ENCODE measurements at places on chromosomes 6 and 20.

DNA sequence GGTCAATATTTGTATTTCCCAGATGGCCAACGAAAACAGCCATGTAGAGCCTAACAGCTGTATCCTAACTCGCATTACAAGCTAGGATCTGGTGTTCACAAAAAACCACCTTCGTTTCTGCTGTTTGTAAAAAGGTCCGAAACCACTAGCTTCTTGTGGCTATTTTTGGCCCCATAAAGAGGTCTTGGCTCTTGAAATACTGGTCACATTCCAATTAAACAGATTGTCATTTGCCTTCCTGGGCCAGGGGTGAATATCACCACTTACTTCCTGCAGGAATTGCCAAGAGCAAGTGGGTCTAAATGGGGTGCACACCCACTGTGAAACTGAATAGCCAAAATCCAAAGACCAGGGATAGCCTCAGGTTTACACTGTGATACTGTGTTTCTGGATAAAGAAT, 48.2 kb downstream of the TSHZ2 start:
- H3K36me3 ChIP-seq = no peaks in the 10 kb centered on the region
- H3K27ac ChIP-seq = no peak overlapping the region
- H3K4me3 ChIP-seq = no peak overlapping the region
- no peaks in the 10 kb centered on the region for H3K4me1 ChIP-seq
- H3K27me3 ChIP-seq = no peaks in the 10 kb centered on the region

DNA sequence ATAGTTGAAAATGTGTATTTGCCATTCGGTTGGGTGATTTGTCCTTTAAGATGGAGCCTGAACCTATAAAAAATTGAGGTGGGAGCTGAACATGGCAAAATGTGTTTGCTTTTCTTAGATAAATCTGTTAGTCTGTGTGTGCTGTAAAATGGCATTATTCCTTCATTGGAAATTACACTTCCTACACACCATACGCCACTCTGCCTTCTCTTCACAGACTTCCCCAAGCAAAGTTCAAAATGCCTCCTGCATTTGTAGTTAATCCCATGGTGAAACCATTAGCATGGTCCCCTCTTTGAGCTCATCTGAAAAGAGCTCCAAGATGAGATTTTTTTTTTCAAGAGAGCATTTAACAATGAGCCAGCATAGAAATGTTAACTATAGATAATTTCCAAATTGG, 567 bp downstream of the ADTRP start:
- peak overlapping the region; percentile 64 for H3K27ac ChIP-seq
- no peak for DNase-seq
- no peaks in the 10 kb centered on the region for H3K27me3 ChIP-seq

DNA sequence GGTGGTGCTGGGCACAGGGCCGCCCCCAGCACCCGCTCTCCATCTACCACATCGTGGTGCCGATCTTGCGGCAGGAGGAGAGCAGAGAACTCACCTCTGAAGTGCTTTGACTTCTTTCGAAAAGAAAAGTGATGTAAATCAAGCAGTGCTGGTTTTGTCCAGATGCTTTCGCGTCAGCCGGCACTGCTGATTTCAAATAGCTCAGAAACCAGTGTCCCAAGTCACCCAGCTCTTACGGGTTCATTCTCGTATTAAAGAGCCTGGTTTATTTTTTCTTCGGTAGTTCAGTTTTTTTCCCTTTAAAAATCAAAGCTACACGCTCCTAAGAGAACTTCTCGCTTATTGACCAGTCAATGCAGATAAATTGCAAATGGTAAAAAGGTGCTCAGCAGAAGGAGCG, 32.1 kb downstream of the MYT1 start:
- H3K27ac ChIP-seq = no peak overlapping the region
- no peaks in the 10 kb centered on the region for H3K36me3 ChIP-seq
- H3K27me3 ChIP-seq = peaks cover 7% of the 10 kb centered on the region
- no peak overlapping the region for H3K4me3 ChIP-seq

DNA sequence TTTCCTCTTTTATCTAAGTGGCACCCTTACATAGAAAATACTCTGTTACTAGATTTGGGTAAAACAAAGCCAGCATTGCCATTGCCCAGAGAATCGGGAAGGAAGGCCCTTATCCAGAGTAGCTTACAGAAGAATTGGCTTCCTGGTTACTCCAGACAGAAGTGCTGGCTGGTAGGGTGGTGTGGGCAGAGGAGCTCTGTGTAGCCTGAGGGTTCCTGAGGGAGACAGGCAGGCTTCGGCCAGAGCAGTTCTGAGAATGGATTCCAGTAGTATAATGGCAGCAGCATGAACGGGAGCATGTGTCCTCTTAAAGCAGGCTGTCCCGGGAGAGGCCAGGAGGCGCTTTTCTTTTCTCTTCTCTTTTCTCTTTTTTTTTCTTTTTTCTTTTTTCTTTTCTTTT, 11.9 kb downstream of the CUL9 start:
- H3K27ac ChIP-seq = no peak overlapping the region
- no peak overlapping the region for H3K4me3 ChIP-seq
- H3K27me3 ChIP-seq = no peaks in the 10 kb centered on the region
- peaks cover 4% of the 10 kb centered on the region for H3K4me1 ChIP-seq
- peaks cover 22% of the 10 kb centered on the region for H3K36me3 ChIP-seq

GRCh38 chr6:139882234-139882633, 507.8 kb upstream of the CITED2 start:
- no peaks in the 10 kb centered on the region for H3K36me3 ChIP-seq
- no peak for DNase-seq
- no peaks in the 10 kb centered on the region for H3K4me1 ChIP-seq
- no peaks in the 10 kb centered on the region for H3K27me3 ChIP-seq
- no peak overlapping the region for H3K27ac ChIP-seq

DNA sequence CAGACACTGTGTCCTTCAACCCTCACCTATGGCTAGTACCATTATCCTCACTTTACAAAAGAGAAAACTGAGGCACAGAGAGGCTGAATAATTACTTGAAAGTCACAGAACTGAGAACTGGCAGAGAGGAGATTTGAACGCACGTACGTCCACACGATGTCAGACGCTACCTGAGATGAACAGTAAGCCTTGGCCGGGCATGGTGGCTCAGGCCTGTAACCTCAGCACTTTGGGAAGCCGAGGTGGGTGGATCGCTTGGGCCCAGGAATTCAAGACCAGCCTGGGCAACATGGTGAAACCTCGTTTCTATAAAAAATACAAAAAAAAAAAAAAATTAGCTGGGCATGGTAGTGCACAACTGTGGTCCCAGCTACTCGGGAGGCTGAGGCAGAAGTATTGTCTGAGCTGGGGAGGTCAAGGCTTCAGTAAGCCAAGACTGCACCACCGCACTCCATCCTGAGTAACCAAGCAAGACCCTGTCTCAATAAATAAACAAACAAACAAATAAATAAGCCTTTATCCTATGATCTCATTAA, 20.5 kb downstream of the GMDS start:
- H3K36me3 ChIP-seq = no peaks in the 10 kb centered on the region
- no peaks in the 10 kb centered on the region for H3K27me3 ChIP-seq
- DNase-seq = no peak
- no peak overlapping the region for H3K4me3 ChIP-seq
- H3K27ac ChIP-seq = no peak overlapping the region

- no peak overlapping the region for H3K27ac ChIP-seq
- no peaks in the 10 kb centered on the region for H3K27me3 ChIP-seq
- no peak for DNase-seq
- no peaks in the 10 kb centered on the region for H3K4me1 ChIP-seq
- H3K36me3 ChIP-seq = no peaks in the 10 kb centered on the region
These were observed 18.7 kb downstream of the CCDC170 start for GRCh38 chr6:151512481-151512880.

DNA sequence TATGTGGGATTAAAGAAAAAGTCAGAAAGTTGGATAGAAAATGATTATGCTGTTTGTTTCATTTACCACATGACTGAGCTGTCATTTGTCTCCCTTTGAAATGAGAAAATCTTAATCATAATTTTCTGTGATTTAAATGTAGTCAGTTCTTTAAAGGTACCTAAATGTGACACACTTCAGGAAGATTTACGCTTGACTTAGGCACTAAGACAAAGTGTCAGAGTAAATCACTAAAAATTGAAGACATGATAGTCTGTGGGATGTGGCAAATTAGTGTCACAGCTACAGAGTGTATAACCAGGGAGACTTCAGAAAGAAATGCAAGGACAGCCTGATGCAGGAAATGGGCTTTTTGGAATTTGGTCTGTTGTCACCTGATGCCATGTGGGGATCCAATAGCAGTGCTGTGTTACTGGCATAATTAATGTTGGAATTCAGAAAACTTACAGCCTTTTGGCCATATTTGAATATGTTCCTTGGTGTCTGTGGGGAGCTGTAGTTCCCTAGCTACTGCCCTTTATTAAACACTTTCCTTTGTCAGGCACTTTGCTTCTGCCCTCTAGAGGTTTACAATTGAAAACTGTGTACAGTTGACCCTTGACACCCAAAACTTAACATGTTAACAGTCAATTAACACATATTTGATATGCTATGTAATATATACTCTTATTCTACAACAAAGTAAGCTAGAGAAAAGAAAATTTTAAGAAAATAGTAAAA, 493.8 kb downstream of the UTRN start:
- DNase-seq = no peak
- H3K4me1 ChIP-seq = no peaks in the 10 kb centered on the region
- H3K27me3 ChIP-seq = no peaks in the 10 kb centered on the region

DNA sequence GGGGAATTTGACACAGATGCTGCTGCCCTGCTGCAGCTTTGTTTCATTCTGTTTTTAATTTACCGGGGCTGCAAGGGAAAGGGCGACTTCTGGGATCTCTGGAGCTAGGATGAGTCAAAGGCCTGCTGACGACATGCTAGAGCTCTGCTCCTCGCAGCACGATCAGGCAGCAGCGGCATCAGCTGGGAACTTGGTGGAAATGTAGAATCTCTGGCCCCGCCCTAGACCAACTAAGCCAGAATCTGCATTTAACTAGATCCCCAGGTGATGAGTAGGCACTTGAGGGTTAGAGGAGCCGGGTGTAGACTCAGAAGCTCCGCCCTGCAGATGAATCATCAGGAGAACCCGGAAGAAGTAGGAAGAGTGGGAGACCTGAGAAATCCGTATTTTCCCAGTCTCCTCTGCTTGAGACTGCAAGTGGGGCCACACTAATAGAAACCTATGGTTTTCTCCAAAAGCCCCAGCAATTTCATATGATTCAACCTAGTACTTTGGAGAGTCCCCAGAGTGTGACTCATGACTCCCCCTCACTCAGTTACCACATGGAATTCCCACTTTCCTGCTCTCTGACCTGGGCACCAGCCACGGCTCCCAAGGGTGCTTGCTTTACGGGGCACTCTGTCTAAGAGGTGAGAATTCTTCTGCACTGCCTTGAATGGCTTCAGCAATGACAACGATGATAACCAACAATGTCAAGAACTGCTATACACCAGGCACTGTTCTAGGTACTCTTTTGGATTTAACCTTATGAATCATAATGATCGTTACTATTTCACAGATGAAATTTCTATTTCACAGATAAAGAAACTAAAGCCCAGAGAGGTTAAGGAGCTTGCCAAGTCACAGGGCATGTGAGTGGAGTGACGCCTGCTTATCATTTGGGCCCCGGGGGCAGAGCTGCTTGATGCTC, 18.1 kb downstream of the TUBB2B start:
- no peak for DNase-seq
- no peaks in the 10 kb centered on the region for H3K4me1 ChIP-seq
- peaks cover 4% of the 10 kb centered on the region for H3K27me3 ChIP-seq
- no peaks in the 10 kb centered on the region for H3K36me3 ChIP-seq
- no peak overlapping the region for H3K4me3 ChIP-seq

DNA sequence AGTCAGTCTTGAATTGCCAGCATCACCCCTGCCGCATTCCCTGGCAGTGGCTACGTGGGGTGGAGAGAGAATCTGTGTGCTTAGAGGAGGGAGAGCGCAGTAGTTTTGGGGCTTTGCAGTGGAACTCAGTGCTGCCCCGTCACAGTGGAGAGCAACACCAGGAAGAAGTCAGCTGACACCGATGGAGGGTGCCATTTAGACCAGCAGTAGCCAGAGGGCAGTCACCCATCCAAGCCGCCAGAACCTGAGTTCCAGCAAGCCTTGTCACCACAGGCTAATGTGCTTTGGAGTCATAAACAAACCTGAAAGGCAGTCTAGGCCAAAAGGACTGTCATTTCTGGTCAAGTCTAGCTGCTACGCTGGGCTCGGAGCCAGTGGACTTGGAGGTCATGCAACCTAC, 22.0 kb upstream of the PERP start:
- no peak overlapping the region for H3K27ac ChIP-seq
- no peaks in the 10 kb centered on the region for H3K27me3 ChIP-seq
- H3K4me1 ChIP-seq = no peaks in the 10 kb centered on the region
- DNase-seq = no peak
- no peaks in the 10 kb centered on the region for H3K36me3 ChIP-seq
- H3K4me3 ChIP-seq = no peak overlapping the region

DNA sequence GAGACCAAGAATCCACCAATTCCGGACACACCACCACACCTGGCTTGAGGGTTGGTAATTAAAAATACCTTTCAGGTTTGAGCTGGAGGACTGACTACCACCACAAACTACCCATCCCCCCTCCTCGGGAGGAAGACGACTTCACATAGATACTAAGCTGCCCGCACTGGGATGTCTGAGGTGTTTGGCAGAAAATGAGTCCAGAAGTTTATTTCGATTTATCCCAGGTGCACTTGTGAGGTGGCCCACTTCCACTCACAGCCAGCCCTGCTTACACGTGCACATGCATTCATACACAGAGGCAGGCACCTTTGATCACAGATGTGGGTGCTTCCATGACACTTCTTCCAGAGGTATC, 187.1 kb downstream of the ID4 start:
- peaks cover 10% of the 10 kb centered on the region for H3K4me1 ChIP-seq
- H3K4me3 ChIP-seq = peak overlapping the region; percentile 45
- DNase-seq = no peak

- H3K27me3 ChIP-seq = no peaks in the 10 kb centered on the region
- DNase-seq = no peak
- no peaks in the 10 kb centered on the region for H3K4me1 ChIP-seq
- H3K27ac ChIP-seq = no peak overlapping the region
These were observed 194.8 kb upstream of the EXOC2 start for GRCh38 chr6:887583-888235.

DNA sequence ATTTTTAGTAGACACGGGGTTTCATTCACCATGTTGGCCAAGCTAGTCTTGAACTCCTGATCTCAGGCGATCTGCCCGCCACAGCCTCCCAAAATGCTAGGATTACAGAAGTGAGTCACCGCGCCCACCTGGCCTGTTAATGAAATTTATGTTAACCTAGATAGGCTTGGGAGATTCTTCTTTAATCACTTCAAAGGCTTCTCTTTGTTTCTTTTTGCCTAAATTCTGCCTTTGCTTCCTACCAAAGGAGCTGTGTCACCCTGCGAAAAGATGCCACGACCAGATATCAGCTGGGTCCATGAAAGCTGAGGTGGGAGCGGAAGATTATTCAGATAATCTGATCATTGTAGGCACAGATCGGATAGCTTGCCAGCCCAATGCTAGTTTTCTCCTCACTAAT, 75.3 kb downstream of the GMPR start:
- H3K4me1 ChIP-seq = peaks cover 13% of the 10 kb centered on the region
- DNase-seq = no peak
- H3K27ac ChIP-seq = no peak overlapping the region
- no peaks in the 10 kb centered on the region for H3K27me3 ChIP-seq
- no peak overlapping the region for H3K4me3 ChIP-seq

GRCh38 chr6:105921781-105922180, 164.4 kb upstream of the PRDM1 start:
- H3K27me3 ChIP-seq = no peaks in the 10 kb centered on the region
- no peak overlapping the region for H3K27ac ChIP-seq
- H3K36me3 ChIP-seq = no peaks in the 10 kb centered on the region
- H3K4me1 ChIP-seq = no peaks in the 10 kb centered on the region
- H3K4me3 ChIP-seq = no peak overlapping the region
- DNase-seq = no peak

Data from CD8-positive, alpha-beta memory T cell (primary cell).